Stimulated activated CD4-positive, alpha-beta T cell treated with anti-CD3 and anti-CD28 coated beads, Interleukin-4, amount 100 ng/mL, for 1 hour (primary cell): ENCODE measurements at places on chromosomes 6 and 20.

DNA sequence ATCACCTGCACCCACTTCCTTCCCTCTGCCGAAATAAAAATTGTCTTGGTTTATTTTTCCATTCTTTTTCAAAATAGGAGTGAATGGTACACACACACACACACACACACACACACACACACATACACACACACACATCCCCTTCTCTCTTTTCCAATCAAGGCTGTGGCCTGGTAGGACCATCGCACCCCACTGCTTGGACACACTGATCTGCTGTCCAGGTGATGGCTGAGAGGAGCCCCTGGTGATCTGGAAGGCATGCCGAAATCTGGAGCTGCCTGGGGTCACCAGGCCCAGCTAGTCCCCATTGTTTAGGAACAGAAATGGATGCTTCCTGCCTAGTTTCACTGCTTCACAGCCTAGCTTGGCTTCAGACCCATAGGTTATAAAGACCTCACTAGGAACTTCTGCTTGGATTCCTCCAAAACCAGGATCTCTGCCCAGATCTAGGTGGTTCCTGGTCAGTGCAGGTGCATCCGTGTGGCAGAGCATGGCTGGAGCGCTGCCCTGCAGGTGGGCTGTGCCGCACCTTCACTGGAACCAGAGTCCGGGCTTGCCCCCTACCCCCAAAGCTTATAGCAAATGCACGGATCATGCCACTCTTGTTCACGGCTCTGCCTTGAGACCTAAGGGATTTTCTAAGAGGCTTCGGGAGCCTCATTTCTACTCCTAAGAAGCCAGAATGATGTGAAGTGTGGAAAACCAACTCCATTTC is 42.9 kb upstream of the DACT2 start:
- no peak for DNase-seq

DNA sequence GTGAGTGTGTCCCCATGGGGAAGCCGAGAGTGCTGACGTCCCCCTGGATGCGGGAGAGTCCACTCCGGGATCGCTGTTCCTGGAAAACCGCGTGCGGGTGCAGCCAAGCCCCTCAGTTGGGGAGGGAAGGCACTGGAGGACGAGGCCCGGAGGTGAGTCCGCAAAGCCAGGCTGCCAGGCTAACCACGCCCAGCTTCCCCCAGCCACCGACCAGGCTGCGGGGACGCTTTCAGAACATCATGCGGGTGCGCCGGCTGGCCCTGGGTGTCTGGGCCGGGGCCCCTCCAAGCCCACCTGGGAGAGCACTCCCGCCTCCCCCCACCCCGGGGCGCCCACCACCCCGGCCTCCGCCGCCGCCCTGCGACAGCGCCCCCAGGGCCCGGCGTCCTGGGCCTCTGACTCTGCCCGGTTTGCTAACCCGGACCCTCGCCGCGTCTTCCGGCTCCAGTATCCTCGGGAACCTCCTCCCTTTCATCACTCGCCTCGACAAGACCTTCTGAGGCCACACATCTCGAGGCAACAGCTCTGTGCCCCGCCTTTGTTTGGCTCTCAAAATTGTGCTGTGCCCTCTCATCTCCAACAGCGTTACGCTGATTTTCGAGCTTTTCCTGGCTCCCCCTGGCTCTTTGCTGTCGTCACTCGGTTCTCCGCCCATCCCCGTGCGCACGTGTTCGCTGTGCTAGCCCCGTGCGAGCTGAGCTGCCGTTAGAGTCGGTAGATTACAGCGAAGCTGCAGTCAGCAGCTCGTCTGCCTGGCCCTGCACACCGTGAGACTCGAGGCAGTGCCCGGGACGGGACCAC is 47.1 kb upstream of the ENTPD6 start:
- DNase-seq, result peak; percentile 67

DNA sequence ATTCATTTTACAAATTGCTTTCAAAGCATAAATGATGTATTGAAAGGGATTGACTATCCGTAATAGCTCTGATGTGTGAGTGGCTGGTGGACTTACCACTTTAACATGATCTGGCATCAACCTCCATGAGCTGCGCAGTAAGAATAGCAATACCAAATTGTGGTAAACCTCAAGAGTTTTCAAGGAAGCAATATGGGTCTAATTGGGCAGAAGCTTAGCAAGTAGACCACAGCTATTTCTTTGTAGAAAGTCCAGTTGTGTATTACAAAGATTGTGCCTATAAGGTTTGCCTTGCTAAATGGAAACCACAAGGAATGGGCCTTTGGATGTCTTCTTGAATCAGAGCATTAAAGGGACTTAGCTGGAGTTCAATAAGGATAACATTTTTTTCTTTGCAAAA is 736.6 kb downstream of the KIF16B start:
- no peak for DNase-seq

DNA sequence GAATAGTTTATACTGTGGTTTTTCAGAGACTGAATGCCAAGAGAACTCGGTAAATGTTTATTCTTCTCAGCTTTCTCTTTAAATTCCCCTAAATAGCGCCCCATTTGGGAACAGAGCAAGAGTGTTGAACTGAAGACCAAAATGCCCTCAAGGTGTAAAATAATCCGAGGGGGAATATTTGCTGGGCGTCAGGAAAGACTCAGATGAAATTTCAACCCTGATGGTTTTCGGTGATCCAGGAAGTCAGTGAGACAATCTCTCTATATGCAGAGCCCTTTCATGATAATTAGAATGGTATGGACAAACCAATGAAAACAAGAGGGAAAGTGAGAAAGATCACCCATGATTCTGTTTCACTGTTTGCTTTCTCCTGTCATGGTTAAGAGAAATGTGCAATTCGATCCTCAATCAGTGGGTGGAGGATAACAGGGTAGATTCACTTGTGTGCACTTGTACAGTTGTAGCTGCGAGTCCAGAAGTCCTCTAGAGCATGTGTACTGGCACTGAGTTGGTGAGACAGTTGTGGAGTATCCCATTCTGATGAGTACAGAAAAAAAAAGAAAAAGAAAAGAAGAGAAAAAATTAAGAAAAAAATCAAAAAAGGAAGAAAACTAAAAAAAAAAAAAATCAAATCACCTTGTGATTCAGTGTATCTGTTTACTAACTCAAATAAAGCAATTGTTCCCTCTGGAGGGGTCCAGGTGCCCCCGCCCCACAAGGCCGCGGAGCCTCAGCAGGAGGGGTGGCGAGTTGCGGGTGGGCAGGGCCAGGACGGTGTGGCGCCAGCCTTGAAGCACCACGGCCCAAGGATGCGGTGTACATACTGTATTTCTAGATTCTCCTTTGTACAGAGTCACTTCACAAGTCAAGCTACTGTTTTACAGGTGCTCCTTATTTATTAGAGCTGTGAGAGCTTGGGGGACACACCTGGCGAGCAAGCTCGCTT is 164.9 kb downstream of the SCML4 start:
- no peak for DNase-seq

DNA sequence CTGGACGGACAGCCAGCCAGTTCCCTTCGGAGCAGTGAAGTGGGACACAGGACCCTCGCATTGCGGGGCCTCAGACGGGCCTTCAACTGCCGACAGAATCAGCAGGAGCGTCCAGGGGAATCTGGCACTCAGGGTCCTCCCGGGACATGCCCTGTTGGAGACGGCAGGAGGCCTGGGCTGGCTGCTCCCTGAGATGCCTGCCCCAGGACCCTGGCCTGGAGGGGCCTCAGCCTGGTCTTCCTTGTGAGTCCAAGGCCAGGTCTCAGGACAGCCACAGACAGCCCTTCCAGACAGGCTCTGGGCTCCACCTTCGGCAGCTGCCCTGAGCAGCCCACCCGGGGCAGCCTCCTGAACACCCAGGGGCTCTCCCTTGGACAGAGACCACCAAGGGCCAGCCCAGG is 14.6 kb upstream of the HELZ2 start:
- DNase-seq, result no peak

- DNase-seq, result no peak
Observed at GRCh38 chr6:13147376-13147775, 181.0 kb downstream of the TBC1D7 start.

- no peak for DNase-seq
Observed at GRCh38 chr6:48928937-48929336, 534.1 kb downstream of the MMUT start.

- DNase-seq, result no peak
Observed at GRCh38 chr20:63083831-63084562, 77.2 kb upstream of the BHLHE23 start.

DNA sequence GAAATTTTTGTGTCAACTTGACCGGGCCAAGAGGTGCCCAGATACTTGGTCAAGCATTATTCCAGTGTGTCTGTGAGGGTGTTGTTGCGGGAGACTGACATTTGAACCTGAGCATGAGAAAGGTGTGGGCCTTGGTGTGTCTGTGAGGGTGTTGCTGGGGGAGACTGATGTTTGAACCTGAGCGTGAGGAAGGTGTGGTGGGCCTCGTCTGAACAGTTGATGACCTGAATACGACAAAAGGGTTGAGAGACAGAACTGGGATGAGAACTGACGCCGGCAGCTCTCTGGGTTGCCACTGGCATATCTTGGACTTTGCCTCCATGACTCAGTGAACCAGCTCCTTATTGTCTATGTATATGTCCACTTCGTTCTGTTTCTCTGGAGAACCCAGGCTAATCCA is 240.5 kb downstream of the ERMARD start:
- DNase-seq, result no peak

- DNase-seq, result no peak
Observed at GRCh38 chr6:31332637-31333602, 24.1 kb downstream of the HLA-B start.

DNA sequence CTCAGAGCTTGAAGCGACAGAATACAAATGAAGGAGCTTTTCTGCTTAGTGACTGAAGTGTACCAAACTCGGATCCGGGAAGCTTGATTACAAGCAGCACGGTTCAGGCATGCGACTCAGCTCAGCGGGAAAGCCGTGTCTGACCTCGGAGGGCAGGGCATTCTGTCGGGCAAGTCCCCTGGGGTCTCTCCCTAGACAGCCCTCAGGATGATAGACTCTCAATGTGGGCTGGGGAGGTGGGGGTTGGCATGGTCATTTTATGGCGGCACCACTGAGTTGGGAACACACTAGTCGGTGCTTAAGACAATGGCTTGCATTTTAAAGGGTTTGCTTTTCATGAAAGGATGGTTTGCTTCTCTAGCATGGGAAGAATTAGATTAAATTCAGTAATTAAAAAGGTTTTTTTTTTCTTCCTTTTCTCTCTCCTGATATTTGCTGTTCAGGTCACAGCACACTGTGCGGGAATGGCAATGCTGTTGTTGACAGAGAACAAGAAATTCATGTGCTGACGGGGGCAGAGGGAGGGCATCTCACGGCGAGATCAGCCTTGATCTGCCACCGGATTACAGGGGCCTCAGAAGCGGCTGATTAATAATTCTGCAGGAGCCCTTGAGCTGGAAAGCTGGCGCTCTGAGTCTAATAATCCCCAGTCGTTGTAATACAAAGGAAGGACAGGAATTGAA is 80.7 kb upstream of the TRAF3IP2 start:
- DNase-seq, result no peak

DNA sequence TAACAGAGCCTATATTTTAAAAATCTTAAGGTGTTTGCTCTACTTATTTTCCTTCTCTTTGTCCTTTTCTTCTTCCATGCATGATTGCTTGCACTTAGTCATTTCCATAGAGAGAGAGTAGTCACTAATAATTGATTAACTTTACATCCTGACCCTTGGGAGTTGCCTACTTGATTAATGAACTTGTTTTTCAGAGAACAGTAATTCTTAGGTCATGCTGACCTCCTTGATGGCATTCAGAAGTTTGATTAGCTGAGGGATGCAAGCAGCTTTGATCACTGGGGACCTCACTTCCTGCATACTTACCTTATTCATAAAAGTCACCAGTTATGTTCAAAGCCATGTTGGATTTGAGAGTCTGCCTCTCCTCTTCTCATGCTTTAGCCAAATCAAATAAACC is 715.6 kb upstream of the ID4 start:
- DNase-seq, result no peak

- DNase-seq, result no peak
Observed at GRCh38 chr20:49942303-49942702, 6.1 kb downstream of the RNF114 start.

DNA sequence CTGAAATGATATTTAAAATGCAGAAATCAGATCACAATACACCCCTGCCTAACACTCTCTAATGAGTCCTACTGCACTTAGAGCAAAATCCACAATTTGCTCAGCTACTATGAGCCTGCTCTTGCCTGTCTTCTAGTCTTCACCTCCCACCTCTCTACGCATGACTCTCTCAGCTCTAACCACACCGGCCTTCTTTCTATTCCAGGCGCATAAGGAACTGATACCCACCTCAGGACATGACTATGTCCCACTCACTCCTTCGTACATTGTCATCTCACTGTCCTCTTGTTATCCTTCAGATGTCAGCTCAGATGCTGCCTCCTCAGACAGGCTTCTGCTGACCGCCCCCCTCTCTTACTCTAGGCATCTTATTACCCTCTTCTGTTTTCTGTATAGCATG is 201.0 kb upstream of the FLRT3 start:
- no peak for DNase-seq

- DNase-seq, result no peak
Observed at GRCh38 chr6:551829-552350, 105.0 kb downstream of the HUS1B start.

DNA sequence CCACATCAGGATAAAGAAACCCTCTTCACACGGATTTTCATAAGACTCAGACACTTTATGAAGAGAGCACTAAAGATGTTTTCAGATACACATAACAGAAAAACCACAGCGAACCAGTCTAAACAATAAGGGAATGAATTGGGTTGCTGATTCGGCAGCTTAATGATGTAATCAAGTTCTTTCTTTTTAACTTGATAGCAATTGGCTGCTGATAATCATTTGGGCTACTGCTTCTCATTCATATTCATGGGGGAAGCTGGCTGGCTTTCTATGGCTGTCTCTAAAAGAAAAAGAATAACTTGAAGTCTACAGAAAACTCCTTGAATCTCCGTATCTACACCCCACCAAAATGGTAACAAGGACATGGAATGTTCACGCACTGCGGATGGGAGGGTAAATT is 20.0 kb upstream of the TMEM181 start:
- DNase-seq, result no peak

DNA sequence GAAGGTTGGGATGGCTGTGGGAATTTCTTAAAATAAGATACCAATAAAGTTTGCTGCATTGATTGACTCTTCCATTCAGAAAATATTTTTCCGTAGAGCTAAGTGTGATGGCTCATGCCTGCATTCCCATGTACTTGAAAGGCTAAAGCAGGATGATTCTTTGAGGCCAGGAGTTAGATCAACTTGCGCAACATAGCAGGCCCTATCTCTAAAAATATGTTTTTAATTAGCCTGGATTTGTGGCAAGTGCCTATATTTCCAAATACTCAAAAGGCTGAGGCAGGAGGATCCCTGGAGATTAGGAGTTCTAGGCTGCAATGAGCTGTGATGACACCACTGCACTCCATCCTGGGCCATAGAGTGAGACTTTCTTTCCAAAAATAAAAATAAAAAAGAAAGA is 431.2 kb upstream of the PTCHD4 start:
- DNase-seq, result no peak

DNA sequence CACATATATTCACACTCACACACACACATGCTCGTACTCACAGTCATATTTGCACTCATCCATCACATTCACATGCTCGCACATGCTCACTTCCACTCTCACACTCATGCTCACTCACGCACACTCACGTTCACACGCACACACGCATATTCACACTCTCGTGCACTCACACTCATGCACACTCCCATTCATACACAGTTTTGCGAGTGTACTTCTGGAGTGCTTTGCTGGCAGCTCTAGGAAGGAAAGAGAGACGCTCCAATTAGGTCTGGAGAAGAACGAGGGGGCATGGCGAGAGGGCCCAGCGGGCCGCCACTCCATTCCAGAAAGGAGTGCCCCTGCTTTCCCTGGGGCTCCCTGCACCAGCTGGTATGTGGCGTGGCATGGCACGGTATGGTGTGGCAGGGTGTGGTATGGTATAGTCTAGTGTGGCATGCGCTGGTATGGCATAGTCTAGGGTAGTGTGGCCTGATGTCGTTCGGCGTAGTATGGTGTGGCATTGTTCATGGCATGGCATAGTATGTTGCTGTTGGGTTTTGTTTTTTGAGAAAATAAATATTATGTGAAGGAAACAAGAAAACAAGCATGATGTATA is 216.8 kb upstream of the CDYL start:
- no peak for DNase-seq
